Nephron progenitor cell (in vitro differentiated cells): ENCODE measurements at places on chromosomes 5 and 9.

DNA sequence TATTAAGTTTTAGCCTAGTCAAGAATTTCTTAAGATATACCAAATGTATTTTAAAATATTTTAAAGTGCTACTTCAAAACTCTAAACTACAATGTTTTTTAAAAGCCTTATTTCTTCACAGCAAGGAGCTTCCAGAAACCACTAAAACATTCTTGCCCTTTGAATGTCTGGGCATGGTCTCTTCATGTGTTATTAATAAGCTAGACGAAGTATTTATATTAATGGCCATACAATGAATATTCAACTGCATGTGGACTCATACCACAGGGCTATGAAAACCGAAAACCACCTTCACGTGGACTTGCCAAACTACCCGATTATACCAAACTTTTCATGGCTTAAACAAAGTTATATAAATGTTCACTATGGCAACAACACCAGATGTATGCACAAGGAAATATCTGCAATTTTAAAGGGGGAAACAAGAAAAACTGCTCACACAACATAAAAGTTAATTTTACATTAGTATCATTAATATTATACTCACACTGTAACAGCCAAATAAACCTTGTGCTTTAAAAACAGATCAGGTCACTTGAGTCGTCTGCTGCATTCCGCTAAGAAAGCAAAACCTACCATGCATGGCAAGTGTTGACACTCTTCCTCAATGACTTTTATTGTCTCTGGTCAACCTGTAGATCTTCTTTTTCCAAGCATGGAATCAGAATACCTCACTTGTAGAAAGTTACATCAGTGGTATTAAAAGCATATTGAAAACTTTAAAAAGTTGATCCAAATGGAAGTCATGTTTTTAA lies 246.3 kb downstream of the BNC2 start:
- no peak for DNase-seq

DNA sequence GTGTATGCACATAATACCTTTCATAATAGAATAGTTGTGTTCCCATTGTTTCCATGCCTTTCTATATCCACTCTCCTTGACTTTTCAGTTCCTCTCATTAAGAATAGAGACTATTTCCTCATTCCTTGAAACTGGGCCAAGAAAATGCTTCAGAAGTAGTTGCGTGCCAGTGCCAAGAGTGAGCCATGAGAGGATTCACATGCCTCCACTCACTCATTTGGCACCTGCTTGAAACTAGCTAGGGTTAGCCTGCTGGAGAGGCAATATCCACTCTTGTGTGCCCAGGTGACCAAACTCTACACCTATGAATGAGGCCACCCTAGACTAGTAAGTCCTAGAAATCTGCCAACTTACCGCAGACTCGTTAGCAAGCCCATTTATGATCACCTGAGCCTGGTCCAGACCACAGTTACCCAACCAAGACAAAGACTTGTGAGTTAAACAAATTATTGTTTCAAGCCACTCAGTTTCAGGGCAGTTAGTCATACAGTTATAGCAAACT lies 276.3 kb downstream of the EPB41L4A start:
- DNase-seq: no peak

GRCh38 chr9:115601434-115601833 lies 483.5 kb upstream of the TNC start:
- DNase-seq: no peak

DNA sequence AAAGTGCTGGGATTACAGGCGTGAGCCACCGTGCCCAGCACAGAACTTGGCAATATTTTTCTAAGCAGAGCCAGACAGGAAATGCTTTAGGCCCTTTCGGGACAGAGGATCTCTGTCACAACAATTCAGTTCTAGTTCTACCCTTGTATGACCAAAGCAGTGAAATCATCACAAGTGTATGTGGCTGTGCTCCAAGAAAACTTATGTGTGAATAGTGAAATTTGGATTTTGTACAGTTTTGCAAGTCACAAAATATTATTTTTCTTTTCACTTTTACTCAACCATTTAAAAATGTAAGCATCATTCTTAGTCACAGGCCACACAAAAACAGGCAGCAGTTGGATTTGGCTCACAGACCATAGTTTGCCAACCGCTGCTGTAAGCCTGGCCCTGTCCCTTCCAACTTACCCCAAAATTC lies 20.4 kb upstream of the PRUNE2 start:
- DNase-seq: no peak

DNA sequence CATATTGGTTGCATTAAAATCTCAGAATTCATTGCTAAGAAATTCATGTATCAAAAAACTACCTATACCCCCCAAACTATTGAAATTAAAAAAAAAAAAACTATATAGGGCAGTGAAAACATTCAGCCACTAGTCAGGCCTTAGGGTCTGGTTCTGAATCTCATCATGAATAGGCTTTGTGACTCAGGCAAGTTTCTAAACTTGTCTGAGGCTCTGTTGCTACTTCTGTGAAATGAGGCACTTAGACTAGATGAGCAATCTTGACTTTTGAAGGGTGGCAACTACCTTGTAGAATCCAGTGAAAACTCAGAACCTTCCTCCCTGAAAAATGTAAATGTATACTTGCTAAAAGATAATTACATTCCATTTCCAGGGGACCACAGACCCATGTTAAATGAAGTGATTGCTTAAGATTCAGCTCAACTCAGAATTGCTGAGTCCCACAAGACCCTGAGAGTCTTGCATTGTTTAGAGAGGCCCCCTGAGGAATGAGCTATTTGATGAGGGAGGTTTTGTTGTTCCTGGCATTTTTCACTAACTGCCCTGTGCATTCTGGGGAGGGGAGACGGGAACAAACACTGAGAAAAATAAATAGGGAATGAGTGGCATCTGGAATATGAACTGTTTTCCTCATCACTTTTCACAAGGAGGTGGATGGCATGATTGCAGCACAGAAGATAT lies 29.5 kb downstream of the RAI14 start:
- DNase-seq: no peak

- peak; percentile 38 for DNase-seq
Observed at GRCh38 chr9:33524306-33524947, 376 bp downstream of the ANKRD18B start.

DNA sequence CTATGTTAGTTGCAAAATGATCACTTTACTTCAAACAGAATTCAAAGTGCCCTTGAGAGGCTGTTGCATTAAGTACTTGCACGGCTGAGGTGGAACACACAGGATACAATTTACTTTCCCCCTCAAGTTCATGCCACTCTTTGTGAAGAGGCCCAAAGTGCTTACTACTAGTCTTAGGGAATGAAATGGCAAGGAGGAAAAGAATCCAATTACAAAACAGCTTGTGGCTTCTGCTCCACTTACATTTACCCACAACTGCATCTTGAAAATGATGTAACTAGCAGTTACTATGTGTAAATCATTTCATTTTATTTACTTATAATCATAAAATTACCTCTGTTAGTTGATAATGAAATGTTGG lies 14.6 kb downstream of the FOXD1 start:
- no peak for DNase-seq

DNA sequence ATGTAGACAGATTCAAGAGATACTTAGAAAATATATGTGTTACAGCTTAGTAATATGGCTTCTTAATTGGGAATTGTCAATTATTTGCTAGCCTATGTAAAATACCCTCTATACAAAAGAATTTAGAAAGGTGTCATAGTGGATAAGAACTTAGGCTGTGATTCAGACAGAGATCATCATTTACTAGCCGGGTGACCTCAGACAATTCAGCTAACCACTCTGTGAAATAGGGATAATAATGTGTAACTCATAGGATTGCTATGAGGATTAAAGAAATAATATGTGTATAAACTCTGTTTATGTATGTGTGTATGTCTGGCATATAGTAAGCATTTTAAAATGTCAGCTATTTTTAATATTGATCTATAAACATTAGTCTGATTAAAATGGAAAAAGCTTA lies 5.9 kb upstream of the LARS1 start:
- no peak for DNase-seq

DNA sequence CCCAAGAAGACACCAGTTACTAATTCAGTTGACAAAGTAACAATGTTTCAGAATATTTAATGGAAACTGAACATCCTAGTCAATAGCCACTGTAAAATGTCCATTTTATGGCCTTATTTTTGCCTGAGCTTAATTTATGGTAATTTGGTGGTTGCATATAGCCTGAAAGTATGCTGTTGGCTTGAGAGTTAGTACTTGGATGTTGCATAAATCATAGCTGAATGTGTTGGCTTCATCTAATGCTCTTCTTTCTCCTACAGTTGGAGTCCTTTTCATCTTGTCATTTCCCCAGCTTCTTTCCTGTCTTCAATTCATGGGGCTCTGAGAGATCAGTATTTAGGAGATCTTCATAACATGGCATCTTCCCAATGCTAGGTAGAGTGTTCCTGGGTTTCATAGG lies 164.6 kb downstream of the MAT2B start:
- DNase-seq: no peak

GRCh38 chr9:99628849-99629620 lies 192.7 kb upstream of the NR4A3 start:
- no peak for DNase-seq

DNA sequence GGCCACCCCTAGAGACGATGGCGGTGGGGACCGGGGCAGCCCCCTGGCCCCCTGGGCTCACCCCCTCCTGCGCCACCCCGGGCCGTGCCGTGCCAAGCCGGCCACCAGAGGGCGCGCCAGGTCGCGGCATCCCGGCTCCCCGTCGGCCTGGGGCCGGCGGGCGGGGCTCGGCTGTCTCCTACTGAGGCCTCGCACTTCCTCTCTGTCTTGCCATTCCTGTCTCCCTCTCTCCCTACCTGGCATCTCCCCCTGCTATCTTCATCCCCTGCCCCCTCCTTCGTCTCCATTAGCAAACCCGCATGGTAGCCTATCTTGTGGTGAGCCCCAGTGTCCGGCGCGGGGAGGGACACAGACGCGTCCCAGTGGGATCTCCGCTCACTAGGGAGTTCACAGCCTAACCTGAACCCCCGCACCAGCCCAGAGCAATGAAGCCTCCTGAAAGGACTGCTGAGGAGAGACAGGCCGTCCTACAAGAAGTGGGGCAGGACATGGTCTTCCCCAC lies 29.8 kb upstream of the FABP6 start:
- DNase-seq: peak; percentile 92

GRCh38 chr5:42302186-42302585 lies 121.1 kb upstream of the GHR start:
- no peak for DNase-seq

DNA sequence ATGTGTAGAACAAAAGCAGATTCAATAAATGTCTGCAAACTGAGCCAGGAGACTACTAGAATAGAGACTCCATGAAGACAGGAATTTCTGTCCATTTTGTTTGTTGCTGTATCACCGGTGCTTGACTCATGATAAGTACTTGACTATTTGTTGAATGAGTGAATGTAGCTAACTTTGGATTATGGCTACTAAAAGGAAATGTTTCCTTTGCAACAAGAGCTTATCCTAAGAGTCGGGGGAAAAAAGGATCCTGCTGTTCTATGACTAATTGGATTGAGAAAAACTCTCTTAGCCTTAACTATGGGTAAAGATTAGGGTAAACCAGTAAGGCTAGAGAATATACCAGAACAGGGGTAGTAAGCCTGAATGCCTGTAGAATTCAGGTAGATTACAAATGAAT lies 3.5 kb downstream of the PAIP1 start:
- DNase-seq: no peak

DNA sequence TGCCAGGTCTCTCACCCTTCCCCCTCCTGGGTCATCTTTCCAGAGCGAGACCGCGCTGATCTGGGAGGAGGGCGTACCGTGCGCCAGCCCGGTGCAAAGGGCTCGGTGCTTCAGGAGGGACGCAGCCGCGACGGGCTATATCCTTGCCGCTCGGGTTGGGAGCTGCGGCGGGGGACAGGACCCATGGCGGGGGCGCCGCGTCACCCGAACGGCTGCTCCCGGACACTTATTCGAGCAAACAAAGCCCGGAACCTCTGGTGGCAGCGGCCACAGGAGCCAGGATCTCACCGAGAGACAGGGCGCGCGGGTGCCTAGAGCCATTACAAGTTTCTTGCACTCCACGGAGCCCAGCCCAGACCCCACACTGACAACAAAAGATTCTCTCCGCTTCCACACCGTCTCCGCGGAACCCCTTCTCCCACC lies 1.3 kb downstream of the SEMA6A start:
- DNase-seq: peak; percentile 62

DNA sequence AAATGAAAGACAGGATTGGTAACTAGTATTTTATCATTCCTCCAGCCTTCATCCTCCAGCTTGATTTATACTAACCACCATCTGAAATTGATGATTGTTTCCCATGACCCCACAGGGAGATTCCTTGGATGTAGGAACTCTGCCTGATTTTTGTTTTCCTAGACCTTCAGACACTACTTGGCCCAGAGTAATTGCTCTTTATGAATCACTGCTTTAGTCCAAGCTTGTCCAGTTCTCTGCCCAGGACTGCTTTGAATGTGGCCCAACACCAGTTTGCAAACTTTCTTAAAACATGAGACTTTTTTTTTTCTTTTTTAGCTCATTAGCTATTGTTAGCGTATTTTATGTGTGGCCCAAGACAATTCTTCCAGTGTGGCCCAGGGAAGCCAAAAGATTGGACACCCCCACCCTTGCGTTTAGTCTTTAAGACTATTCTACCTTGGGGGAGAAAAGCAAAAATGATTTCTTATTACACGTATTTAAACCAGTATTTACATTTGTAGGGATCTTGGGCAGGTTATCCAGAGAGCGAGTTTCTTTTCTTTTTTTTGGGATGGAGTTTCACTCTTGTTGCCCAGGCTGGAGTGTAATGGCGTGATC lies 18.4 kb downstream of the BASP1 start:
- DNase-seq: no peak

- DNase-seq: no peak
Observed at GRCh38 chr5:107269256-107269655, 401.5 kb downstream of the EFNA5 start.

DNA sequence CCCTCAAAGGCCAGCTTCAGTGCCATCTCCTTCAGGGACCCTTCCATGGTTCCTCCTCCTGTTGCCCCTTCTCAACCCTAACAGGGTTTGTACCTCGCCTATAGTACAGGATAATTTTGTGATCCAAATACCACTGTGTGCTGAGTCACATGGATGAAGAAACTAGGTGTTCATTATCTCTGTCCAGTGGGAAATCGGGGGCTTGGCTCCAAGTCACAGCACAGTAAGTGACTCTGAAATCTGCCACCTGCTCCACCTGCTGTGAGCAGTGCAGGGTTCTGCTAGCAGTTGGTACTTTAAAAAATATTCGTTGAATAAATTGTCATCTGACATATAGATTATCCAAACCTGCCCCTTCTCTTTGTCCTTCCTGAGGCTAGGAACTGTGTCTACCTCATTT lies 123.2 kb upstream of the OTULINL start:
- no peak for DNase-seq

GRCh38 chr9:113641100-113641885 lies 177.8 kb downstream of the RGS3 start:
- DNase-seq: no peak

- no peak for DNase-seq
Observed at GRCh38 chr5:114448481-114448880, 86.6 kb downstream of the KCNN2 start.

- no peak for DNase-seq
Observed at GRCh38 chr5:52743970-52744369, 43.7 kb upstream of the ITGA1 start.

GRCh38 chr5:80057921-80058320 lies 22.8 kb downstream of the THBS4 start:
- no peak for DNase-seq
